NCI-H1417 (cell line): ENCODE measurements at places on chromosomes 5 and 9.

DNA sequence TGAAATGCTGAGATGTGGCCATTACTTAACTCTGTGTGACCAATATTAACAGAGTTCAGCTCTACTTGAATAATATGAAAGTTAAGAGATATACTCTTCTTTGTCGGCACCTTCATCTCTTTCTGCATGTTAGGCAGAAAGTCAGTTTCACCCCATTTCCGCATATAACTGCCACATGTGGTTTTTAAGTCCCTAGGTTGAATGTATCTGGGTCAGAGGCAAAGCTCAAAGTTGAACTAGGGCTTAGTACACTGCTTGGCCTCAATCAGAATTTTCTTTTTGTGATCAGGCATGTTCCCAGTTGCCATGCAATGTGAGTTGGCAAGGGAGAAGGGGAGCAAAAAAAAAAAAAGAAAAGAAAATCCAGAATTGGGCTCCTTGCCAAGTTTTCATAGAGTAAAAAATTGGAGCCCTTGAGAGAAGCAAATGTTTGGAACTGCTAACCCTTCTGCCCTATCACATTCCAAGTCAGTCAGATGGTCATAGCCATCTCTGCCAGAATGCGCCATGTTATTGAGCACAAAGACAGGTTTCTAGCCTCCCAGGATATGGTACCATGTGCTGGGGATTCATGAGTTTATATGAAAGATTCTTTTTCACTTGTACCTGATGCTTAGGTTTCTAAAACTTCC, 251.2 kb upstream of the RORB start:
- DNase-seq: no peak

DNA sequence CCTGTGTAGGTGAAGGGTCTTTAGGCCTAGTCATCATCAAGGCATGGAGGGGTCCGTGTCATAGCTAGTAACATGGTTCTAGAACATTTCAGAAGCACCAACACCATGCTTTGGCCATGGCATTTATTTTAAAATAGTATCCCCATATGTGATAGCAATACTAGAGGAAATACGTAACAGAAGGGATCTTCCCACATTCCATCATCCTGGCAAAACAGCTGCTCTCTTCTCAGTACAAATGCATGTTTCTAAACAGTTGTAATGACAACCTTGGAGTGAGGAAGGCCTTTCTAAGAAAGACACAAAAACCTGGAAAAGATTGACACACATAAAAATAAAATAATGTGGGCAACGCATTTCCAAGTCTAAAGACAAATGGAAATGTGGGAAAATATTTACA, 97.6 kb downstream of the GADD45G start:
- DNase-seq: no peak

DNA sequence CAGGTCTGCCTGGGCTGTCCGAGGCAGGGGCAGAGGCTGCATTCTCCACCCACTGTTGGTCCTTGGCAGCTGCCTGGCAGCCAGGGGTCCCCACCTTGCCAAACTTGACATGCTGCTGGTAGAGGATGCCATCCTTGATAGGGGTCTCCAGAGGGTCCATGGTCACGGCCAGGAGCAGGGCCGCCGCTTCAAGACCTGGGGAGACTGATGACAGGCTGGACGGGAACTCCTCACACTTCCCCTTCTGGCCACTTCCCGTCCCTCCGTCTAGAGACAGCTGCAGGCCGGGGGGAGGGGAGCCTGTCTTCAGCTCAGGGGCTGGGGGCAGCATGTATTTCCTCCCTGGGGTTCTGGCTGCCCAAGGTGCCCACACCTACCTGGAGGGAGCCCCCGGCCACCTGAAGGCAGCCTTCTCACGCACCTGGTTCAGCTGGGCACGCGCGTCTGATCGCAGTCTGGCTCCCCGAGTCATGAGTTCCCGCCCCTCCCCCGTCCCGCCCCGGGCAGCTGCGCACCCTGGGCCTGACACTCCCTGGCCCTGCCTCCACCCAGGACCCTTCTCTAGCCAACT, at the start of gene DOK3:
DOK3 (minus strand) TSS at position 446 of the 571 bp plus-strand sequence; CDS start at position 160, 286 bp downstream.
- DNase-seq: no peak

DNA sequence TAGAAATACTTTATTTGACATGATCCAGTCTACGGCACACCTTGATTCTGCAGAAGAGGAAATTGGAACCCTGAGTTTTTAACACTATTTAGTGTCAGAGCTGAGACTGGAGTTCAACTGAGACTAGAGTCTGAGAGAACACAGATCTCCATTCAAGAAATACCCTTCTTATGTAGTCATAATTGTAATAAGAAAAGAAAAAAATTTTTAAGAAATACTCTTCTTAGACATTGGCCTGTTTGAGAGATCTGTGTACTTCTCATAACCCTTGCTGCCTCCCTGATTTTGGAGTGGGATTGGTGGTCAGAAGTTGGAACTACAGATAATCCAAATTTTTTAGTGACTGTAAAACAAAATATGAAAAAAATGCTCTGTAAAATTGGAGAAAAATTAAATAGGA, 253.4 kb downstream of the ARRDC3 start:
- no peak for DNase-seq

- no peak for DNase-seq
These were observed 109.4 kb downstream of the MAT2B start for GRCh38 chr5:163614787-163615186.

- DNase-seq: no peak
These were observed 9.9 kb downstream of the SLC25A25 start for GRCh38 chr9:128077847-128078503.

GRCh38 chr5:150469718-150470469, 20.4 kb upstream of the RPS14 start:
- no peak for DNase-seq

DNA sequence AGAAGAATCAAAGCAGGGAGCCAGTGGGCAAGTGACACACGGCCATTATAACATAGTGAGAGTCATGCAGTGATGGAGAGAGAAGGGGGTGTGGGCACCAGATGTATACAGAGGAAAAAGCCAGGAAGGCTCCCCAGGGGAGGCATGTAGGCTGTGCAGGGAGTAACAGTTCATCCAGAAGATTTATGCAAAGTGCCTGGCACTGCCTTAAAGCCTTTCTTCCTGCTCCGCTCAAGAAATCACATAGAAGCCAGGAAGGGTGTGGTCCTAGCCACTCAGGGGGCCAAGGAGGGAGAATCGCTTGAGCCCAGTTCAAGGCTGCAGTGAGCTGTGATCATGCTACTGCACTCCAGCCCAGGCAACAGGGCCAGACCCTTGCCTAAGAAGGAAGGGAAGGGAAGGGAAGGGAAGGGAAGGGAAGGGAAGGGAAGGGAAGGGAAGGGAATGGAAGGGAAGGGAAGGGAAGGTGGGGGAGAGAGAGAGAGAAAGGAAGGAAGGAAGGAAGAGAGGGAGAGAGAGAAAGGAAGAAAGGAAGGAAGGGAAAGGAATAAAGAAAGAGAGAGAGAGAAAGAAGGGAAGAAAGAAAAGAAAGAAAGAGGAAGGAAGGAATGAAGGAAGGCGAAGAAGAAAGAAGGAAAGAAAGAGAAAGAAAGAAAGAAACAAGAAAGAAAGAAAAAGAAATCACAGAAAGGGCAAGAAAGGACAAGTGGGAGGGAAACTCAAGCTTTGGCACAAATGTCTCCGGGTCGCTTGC, 89.8 kb downstream of the LHX2 start:
- DNase-seq: no peak

- peak; percentile 27 for DNase-seq
These were observed 64.7 kb upstream of the ABCA1 start for GRCh38 chr9:104992659-104993058.

- no peak for DNase-seq
These were observed 365.8 kb upstream of the ZNF608 start for GRCh38 chr5:125112196-125112595.

GRCh38 chr5:170337045-170337733, 39.6 kb upstream of the LCP2 start:
- DNase-seq: no peak
